ENCODE measurements at places on chromosomes 5 and 9. TPM values are rescaled to one million over a fixed set of nuclear protein-coding genes. Genes with fewer than 3 reads are reported as not detected.

CER1 gene
- not detected for total RNA-seq

CSF1R gene
- total RNA-seq, result 13.0 TPM

IL4 gene
- not detected for total RNA-seq

TAS2R1 gene
- total RNA-seq, result not detected

IL17B gene
- total RNA-seq, result not detected

MYORG gene
- total RNA-seq, result 27.1 TPM

ADAMTS16 gene
- total RNA-seq, result not detected

TBC1D13 gene
- 9.0 TPM for total RNA-seq

FGD3 gene
- 3.1 TPM for total RNA-seq

DNA sequence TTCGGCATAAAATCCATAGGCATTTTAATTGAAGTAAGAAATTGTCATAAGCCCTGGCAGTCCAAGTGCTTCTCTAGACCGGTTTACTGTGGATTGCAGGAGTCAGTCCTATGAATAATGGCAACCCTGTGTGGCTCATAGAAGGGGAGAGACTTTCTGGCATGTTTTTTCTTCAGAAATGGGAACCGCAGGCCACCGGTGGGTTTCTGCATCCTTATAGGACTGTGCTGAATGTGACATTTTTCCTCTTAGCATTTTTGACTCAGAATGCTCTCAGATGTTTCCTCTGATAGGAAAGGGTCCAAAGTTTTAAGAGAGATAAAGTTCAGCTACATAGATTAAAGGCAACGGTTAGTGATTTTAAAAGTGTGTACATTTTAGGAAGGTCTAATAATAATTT, 6.3 kb downstream of the DAPK1 start:
- H3K27ac ChIP-seq, result no peak overlapping the region
- DNase-seq, result no peak
- no peaks in the 10 kb centered on the region for H3K4me1 ChIP-seq
- H3K27me3 ChIP-seq, result no peaks in the 10 kb centered on the region
- H3K4me3 ChIP-seq, result no peak overlapping the region

- no peak overlapping the region for H3K27ac ChIP-seq
- H3K4me1 ChIP-seq, result no peaks in the 10 kb centered on the region
- DNase-seq, result no peak
- no peak overlapping the region for H3K4me3 ChIP-seq
- H3K36me3 ChIP-seq, result no peaks in the 10 kb centered on the region
Observed at GRCh38 chr5:36253575-36253974, 11.8 kb upstream of the NADK2 start.

DNA sequence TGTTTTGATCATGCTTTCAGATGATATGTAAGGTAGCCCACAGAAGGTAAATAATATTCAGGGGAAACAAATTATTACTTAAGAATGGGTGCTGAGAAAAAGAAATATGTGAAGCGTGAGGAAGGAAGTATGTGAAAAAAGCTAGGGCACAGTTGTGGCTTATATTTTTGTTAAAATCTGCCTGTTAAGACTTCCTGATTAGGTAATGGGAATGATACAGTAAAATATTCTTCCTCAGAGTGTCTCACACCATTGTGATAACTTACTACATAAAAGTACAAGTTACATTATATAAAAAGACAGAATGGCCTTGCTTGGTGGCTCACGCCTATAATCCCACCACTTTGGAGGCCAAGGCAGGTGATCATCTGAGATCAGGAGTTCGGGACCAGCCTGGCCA, 18.7 kb upstream of the PARP8 start:
- H3K4me3 ChIP-seq, result no peak overlapping the region
- H3K36me3 ChIP-seq, result no peaks in the 10 kb centered on the region
- H3K27ac ChIP-seq, result no peak overlapping the region
- DNase-seq, result no peak

DNA sequence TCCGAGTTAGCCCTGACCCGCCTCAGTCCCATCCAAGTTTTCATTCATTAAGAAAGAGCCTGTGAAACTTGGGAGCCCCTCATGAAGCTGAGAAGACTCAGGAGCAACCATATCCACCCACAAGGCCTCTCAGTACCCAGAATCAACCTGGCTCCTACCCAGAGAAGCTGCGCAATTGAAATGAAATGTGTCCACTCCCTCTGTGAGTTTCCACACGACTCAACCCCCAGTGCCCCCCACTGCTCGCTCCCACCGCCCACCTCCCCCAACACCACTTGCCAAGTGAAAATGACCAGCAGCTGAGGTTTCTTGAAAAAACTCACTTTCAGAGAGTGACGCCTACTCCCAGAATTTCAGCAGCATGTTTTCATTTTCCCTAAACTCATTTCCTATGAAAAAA, 104.6 kb downstream of the CDK5RAP2 start:
- no peaks in the 10 kb centered on the region for H3K4me1 ChIP-seq
- no peak for DNase-seq
- H3K36me3 ChIP-seq, result peaks cover 5% of the 10 kb centered on the region
- no peak overlapping the region for H3K4me3 ChIP-seq

DNA sequence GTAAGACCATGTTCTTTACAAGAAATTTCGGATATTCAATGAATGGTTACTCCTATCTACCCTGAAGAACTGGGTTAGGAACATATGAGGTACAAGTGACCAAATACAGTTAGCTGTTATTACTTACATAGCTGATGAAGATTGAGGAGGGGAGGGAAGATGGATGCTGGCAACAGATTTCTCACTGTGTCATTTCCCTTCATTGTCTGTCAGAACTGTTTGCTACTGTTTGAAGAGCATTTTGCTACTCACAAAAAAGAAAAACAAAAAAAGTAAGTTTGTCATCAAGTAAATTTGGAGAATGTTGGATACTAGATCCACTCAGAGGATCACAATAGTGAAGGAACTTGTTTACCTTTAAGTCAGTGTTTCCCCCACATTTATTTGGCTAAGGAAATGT, 53.7 kb downstream of the ENC1 start:
- H3K27ac ChIP-seq, result no peak overlapping the region
- no peaks in the 10 kb centered on the region for H3K27me3 ChIP-seq
- no peak overlapping the region for H3K4me3 ChIP-seq

- no peaks in the 10 kb centered on the region for H3K36me3 ChIP-seq
- no peak for DNase-seq
- H3K4me3 ChIP-seq, result no peak overlapping the region
- H3K27me3 ChIP-seq, result no peaks in the 10 kb centered on the region
- no peak overlapping the region for H3K27ac ChIP-seq
Observed at GRCh38 chr5:170306381-170306831, 8.8 kb upstream of the LCP2 start.

DNA sequence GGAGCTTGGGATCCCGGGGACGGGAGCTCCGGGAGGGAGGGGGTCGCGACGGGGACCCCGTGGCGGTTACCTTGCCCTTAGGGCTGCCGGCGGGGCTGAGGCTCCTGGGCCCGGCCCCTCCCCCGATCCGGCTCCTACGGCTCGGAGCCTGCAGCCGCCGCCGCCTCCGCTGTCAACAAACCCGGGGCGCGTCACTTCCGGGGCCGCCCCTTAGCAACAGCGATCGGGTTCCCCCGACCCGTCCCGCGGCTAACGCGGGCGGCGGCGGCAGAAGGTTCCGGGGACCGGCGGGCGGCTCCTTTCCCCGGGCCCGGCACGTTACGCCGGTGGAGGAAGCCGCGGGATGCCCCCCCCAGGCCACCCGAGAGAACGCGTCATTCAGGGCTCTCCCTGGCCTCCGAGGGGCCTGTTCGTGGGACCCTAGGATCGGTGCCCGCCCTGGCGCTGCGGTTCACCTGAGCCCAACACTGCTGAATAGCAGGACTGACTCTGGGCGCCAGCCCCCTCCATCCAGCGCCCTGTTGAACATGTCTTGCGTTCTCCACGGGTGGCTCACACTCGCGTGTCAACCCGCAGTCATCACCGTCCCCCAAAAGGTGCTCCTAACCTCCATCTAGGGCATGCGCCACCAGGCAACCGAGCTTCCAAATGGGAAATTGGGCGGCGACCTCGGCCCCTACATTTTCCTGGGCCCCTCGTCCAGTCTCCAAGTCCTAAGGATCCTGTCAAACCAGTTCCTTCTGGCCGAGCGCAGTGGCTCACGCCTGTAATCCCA, at the start of gene ZER1:
Gene ZER1, minus strand, starts transcription at position 183 of the 775 bp plus-strand sequence. CDS start 16,362 bp downstream, outside the sequence.
- no peaks in the 10 kb centered on the region for H3K27me3 ChIP-seq
- H3K4me1 ChIP-seq, result no peaks in the 10 kb centered on the region
- DNase-seq, result peak; percentile 96
- no peaks in the 10 kb centered on the region for H3K36me3 ChIP-seq

DNA sequence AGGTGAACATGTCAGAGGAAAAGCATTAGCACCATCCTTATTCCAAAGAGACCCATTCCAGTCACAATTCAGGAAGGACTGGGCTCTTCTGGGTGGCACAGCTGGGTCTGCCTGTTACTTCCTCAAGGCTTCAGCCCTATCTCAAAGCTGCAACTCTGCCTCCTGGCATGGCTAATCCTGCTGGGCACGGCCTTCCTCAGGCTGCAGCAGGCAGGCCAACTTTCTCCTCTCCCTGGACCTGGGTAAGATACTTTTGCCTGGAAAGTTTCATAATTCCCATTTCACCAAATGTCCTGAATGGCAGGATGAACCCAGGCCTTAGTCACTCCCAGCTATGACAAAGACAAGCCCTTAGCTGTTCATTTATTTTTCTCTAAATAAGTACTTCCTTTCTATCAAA, 50.1 kb downstream of the MACROH2A1 start:
- no peak overlapping the region for H3K27ac ChIP-seq
- H3K27me3 ChIP-seq, result no peaks in the 10 kb centered on the region
- H3K36me3 ChIP-seq, result peaks cover 3% of the 10 kb centered on the region
- no peaks in the 10 kb centered on the region for H3K4me1 ChIP-seq
- no peak overlapping the region for H3K4me3 ChIP-seq

- peak overlapping the region; percentile 34 for H3K27ac ChIP-seq
Observed at GRCh38 chr9:89617978-89618377, 13.2 kb downstream of the GADD45G start.

GRCh38 chr9:93649610-93650261, 73.4 kb downstream of the PHF2 start:
- H3K4me1 ChIP-seq, result no peaks in the 10 kb centered on the region
- H3K36me3 ChIP-seq, result peaks cover 3% of the 10 kb centered on the region
- H3K27me3 ChIP-seq, result no peaks in the 10 kb centered on the region
- H3K27ac ChIP-seq, result no peak overlapping the region
- no peak overlapping the region for H3K4me3 ChIP-seq

DNA sequence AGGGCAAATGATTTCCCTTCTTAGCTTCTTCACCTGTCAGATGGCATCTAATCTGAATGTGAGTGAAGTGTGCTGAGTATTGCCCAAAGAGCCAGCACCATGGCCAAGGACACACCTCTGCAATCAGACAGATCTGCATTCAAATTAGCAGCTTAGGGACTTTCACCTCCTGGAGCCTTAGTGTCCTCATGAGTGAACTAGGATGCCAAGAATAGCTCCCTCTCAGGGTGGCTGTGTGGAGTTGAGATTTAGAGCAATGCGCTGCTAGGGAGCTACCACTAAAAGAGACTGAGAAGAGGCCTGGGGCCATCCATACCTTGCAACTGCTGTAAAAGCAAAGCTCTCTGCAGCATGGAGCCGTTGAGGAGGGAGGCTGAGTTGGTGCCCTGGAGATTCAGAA, 1.4 kb downstream of the CIZ1 start:
- H3K4me3 ChIP-seq, result no peak overlapping the region
- no peaks in the 10 kb centered on the region for H3K27me3 ChIP-seq
- H3K27ac ChIP-seq, result no peak overlapping the region
- H3K36me3 ChIP-seq, result no peaks in the 10 kb centered on the region
- H3K4me1 ChIP-seq, result peaks cover 9% of the 10 kb centered on the region
- no peak for DNase-seq

GRCh38 chr5:59587489-59588337, 305.8 kb downstream of the PDE4D start:
- no peaks in the 10 kb centered on the region for H3K4me1 ChIP-seq
- DNase-seq, result peak; percentile 62
- H3K27me3 ChIP-seq, result no peaks in the 10 kb centered on the region
- no peak overlapping the region for H3K4me3 ChIP-seq
- no peak overlapping the region for H3K27ac ChIP-seq
- H3K36me3 ChIP-seq, result no peaks in the 10 kb centered on the region

All from right lobe of liver (tissue), 6 donors.